ENCODE measurements at places on chromosomes 12 and 14.

DNA sequence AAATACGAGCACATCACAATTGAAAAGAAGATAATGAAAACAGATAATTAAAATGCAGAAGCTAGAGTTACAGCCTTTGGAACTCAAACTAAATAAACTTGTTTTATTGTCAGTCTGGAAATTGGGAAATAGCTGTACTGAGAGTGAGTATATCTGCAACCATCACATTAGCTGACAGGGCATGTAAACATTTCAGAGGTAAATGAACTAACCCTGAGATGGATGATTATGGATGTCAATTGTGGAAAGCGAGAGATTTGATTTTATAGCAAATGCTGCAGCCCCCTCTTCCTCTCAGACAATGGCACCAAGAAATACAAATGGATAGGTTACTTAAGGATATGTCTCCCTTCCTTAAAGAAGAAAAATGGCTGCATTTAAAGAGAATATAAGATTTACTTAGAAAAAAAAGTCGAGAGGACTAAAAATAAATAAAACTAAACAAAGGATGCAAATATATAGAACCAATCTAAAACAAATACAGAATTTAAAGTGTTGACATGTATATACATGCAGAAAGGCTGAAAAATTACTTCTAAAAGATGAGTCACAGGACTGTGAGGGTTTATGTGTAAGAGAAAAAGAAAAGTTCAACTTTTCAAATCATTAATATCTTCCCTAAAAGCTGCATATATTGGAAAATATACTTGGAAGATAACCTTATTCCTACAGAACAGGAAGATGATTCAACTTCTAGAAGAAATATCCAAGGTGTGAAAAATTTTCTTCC is 120.3 kb upstream of the FLRT2 start:
- no peak for DNase-seq

DNA sequence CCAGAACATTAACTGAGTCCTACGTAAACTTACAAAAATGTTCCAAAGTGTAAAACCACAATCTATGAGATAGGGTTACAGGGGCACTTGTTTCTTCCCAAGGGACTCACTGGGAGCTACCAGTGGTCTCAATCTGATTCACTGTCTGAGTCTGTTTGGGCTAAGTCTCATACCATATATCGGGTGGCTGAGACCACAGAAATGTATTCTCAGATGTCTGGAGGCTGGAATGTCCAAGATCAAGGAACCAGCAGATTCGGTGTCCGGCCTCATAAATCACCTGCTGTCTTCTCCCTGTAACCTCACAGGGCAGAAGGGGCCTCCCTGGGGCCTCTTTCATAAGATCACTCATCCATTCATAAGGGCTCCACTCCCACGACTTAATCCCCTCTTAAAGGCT is 616.3 kb upstream of the TMEM132C start:
- DNase-seq = no peak

- no peak for DNase-seq
Measured at GRCh38 chr12:130169256-130169655, 7.0 kb downstream of the FZD10 start.

GRCh38 chr12:11730299-11731041 is 81.0 kb downstream of the ETV6 start:
- DNase-seq = peak; percentile 87

- no peak for DNase-seq
Measured at GRCh38 chr12:50005175-50005574, 20.1 kb downstream of the RACGAP1 start.

- no peak for DNase-seq
Measured at GRCh38 chr14:49808780-49809179, 40.8 kb downstream of the KLHDC2 start.

- DNase-seq = no peak
Measured at GRCh38 chr14:34404416-34404815, 57.6 kb downstream of the SPTSSA start.

DNA sequence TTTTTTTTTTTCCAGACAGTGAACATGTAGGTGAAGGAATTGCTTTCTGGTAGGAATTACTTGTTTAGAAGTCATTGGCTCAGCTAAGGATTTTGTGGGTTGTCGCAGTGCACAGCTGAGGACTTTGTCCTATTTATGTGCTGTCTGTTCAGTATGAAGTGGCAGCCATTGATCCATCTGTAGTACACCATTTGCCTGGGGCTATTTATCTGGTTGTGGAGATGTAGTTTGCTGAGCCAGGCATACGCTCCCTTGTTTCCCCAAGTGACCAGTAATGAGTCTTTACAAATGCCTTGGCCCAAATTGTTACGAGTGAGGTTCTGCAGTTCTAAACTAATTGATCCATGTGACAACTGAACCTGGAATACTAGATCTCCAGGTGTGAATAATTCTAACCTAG is 140.1 kb downstream of the NRXN3 start:
- DNase-seq = peak; percentile 13

- DNase-seq = no peak
Measured at GRCh38 chr14:103194256-103195045, 71.2 kb downstream of the TNFAIP2 start.

GRCh38 chr14:69610874-69611171 is 573 bp upstream of the SUSD6 start:
- no peak for DNase-seq

GRCh38 chr12:18468246-18469075 is 207.1 kb downstream of the PIK3C2G start:
- no peak for DNase-seq

- no peak for DNase-seq
Measured at GRCh38 chr12:85956081-85956480, 82.0 kb downstream of the NTS start.

DNA sequence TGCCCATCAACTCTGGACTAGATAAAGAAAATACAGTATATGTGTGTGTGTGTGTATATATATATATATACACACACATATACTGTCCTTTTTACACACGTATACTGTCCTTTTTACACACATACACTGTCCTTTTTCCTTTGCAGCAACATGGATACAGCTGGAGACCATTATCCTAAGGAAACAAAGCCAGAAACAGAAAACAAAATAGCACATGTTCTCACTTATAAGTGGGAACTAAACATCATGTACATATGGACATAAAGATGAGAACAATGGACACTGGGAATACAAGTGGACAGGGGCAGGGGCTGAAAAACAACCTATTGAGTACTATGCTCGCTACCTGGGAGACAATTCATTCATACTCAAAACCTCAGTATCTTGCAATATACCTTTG is 23.7 kb downstream of the VDR start:
- DNase-seq = no peak
